ENCODE measurements at places on chromosomes 3 and 15. TPM values are rescaled to one million over a fixed set of nuclear protein-coding genes. Genes with fewer than 3 reads are reported as not detected.

- no peaks in the 10 kb centered on the region for H3K4me1 ChIP-seq
- DNase-seq, result no peak
- H3K27ac ChIP-seq, result no peak overlapping the region
These were observed 426.5 kb upstream of the CDIN1 start for GRCh38 chr15:36152936-36153335.

DNA sequence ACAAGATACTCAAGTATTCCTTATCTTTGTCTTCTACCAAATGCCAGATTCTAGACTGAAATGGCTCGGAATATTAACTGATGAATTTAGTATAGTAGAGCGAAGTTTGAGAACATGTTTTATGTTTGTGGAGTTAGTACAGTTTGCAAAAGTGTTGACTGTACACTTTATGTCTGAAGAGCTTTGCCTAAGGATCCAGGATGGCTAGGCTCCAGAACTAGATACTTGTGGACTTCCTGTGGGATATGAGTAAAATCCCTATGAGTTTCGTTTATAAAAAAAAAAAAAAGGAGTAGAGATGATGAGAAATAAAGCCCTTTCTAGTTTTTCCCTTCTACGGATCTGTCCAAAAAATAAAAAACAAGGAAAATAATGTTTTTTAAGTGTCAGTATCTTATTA lies 96.7 kb downstream of the TP63 start:
- no peaks in the 10 kb centered on the region for H3K36me3 ChIP-seq
- H3K4me3 ChIP-seq, result no peak overlapping the region
- no peaks in the 10 kb centered on the region for H3K27me3 ChIP-seq
- DNase-seq, result no peak

- no peaks in the 10 kb centered on the region for H3K27me3 ChIP-seq
- no peaks in the 10 kb centered on the region for H3K36me3 ChIP-seq
- H3K27ac ChIP-seq, result no peak overlapping the region
- no peaks in the 10 kb centered on the region for H3K4me1 ChIP-seq
- DNase-seq, result no peak
These were observed 69.7 kb downstream of the NPAP1 start for GRCh38 chr15:24745290-24745689.

DNA sequence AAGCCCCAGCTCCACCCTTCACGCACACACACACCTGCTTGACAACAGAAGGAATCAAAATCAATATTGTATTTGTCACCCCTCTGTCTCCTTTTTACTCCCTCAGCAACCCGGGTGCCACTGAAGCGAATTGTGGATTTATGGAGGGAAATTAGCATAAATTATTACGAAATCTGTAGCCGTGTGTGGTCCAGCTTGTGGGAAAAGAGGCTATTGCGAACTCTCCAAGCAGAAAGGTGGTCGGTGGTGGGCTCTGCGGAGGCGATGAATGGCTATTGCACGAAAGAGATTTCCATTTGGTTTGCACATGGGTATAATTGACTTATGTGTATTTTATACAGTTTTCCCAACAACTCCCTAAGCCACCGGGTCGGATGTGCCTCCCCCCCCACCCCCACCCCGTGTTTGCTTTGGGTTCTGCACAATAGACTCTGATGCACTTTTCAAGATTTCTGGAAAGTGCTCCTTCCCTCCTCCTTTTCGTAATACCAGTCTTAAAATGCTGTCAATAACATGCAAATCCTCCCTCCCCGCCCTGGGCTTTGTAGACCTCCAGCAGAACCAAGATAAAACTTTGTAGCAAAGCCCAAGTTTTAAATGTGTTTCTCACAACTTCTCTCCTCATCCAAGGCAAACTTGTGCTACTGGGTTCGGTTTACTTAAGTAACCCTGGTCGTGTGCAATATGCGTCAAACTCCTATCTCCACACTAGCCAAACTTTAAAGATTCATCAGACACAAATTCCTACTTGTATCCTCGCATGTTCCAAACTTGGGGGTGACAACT lies 3.1 kb upstream of the FOXB1 start:
- peaks cover 99% of the 10 kb centered on the region for H3K27me3 ChIP-seq
- no peaks in the 10 kb centered on the region for H3K36me3 ChIP-seq
- peaks cover 13% of the 10 kb centered on the region for H3K4me1 ChIP-seq

DNA sequence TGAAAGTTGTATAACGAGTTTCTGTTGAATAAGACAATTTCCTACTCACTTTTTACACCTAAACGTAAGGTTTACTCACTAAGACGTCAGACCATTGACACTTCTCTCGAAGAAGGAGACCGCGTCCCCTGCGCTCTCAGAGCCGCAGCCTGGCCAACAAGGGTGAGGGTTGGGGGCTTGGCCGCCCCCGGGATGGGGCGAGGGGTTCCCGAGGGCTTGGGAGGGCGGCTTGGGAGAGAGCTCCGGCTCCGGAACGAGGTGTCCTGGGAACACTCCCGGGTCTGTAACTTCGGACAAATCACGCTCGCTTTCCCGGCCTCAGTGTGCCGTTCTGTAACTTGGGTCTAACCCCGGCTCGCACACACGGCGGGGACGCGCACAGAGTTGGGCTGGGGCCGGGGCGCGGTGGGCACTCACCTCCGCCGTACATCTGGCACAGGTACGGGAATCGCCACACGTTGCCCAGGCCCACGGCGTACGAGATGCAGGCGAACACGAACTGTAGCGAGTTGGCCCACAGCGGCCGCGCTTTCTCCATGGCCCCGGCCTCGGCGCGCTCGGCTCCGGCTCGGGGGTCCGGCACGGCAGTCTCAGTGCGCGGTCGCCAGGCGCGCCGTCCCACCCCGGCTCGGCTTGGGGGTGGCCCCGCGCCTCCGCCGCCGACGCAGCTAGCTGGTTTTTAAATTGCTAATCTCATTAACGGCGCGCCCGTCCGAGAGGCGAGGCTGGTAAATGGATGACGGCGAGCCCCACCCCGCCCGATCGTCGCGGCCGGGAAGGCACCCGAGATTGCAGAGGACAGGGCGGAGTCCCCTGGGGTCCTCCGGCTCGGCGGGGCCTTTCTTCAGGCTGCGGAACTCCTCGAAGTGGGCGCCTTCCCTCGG lies at the start of gene SLC6A20:
Gene SLC6A20, minus strand, starts transcription at position 655 of the 884 bp plus-strand sequence. Its CDS starts 117 bp downstream, at position 538.
- peak; percentile 70 for DNase-seq
- H3K36me3 ChIP-seq, result no peaks in the 10 kb centered on the region
- H3K27me3 ChIP-seq, result peaks cover 73% of the 10 kb centered on the region
- peak within 1 kb of the TSS; percentile 32 for H3K27ac ChIP-seq
- peak within 1 kb of the TSS; percentile 80 for H3K4me3 ChIP-seq

DNA sequence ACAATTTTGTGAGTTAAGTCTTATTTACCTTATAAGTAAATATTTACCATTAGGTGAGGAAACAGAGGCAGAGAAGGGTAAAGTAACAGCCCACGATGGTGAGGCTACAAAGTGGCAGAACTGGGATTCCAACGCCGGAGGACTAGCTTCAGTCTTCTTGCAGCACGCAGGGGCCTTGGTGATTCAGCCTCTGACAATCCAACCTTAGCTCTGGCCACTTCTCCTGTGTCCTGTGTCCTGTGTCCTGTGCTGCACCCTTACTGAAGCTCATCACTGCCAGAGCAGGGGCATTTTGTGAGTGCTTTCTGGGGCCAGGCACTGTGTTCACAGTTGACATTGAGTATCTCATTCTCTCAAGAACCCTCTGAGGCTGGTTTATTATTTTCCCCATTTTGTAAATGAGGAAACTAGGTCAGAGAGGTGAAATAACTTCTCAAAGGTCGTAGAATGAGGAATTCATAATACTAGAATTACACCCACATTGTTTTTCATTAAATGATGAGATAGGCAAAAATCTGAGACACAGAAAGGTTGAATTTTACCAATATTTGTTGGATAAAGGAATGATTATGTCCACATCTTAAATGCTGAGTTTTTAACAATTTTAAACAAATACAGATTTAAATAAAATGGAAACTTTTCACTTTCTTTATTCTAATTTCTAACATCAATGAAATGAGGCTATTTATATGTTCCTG lies 215.9 kb downstream of the BBX start:
- H3K27ac ChIP-seq, result no peak overlapping the region
- no peak for DNase-seq
- H3K36me3 ChIP-seq, result no peaks in the 10 kb centered on the region
- H3K4me3 ChIP-seq, result no peak overlapping the region
- peaks cover 5% of the 10 kb centered on the region for H3K4me1 ChIP-seq

GRCh38 chr15:74920456-74920855 lies 13.8 kb upstream of the FAM219B start:
- no peak for DNase-seq
- H3K27ac ChIP-seq, result no peak overlapping the region
- no peaks in the 10 kb centered on the region for H3K4me1 ChIP-seq
- no peaks in the 10 kb centered on the region for H3K27me3 ChIP-seq
- no peak overlapping the region for H3K4me3 ChIP-seq
- H3K36me3 ChIP-seq, result peaks cover 24% of the 10 kb centered on the region

- no peak overlapping the region for H3K27ac ChIP-seq
- no peaks in the 10 kb centered on the region for H3K4me1 ChIP-seq
- no peaks in the 10 kb centered on the region for H3K36me3 ChIP-seq
- DNase-seq, result no peak
- H3K4me3 ChIP-seq, result no peak overlapping the region
These were observed 97.4 kb downstream of the DTWD1 start for GRCh38 chr15:49718234-49718633.

GRCh38 chr3:632571-633170 lies 436.1 kb downstream of the CHL1 start:
- no peaks in the 10 kb centered on the region for H3K4me1 ChIP-seq
- no peak for DNase-seq
- peaks cover 19% of the 10 kb centered on the region for H3K27me3 ChIP-seq

DNA sequence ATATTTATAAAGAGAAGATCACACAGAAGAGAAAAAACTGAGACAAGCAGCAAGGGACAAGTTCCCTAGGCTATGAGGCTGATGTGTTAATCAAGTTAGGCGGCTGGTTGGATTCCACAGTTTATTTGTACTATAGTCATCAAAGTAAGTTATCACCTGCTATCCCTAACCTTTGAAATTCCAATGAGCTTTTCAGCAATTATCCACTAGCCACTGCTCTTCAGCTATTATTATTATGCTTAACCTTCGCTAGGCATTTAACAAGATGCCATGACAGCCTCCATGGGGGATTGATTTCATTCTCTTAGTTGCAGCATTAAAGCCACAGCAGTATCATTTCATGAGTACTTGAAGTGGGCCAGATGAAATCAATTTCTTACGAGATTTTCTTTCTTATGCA lies 699.5 kb upstream of the NAALADL2 start:
- no peak overlapping the region for H3K4me3 ChIP-seq
- DNase-seq, result no peak
- no peak overlapping the region for H3K27ac ChIP-seq
- no peaks in the 10 kb centered on the region for H3K4me1 ChIP-seq

GRCh38 chr3:17090280-17090983 lies 205.7 kb downstream of the PLCL2 start:
- H3K36me3 ChIP-seq, result no peaks in the 10 kb centered on the region
- H3K27ac ChIP-seq, result no peak overlapping the region
- no peaks in the 10 kb centered on the region for H3K27me3 ChIP-seq
- H3K4me3 ChIP-seq, result no peak overlapping the region

DNA sequence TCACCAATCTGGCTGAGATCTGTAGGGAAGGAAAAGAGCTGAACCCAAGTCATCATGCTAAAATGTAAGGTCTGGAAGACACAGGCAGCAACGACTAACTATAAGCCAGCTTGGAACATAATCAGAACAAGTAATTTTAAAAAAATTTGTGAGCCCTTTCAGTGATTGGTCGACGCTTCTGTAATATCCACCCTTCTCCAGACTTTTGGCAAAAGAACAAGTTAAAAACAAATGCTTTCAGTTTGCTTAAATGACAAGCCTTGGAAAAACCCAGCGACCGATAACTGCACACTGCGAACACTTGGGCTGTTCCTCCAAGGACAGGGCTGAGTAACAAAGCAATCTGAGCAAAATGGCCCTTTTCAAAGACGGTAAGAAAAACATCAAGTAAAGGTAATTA lies 49.6 kb downstream of the PCSK6 start:
- no peaks in the 10 kb centered on the region for H3K36me3 ChIP-seq
- no peak for DNase-seq
- H3K27me3 ChIP-seq, result peaks cover 6% of the 10 kb centered on the region

- no peaks in the 10 kb centered on the region for H3K36me3 ChIP-seq
- DNase-seq, result no peak
- H3K27me3 ChIP-seq, result no peaks in the 10 kb centered on the region
These were observed 3.5 kb downstream of the DUSP7 start for GRCh38 chr3:52052831-52053306.

DNA sequence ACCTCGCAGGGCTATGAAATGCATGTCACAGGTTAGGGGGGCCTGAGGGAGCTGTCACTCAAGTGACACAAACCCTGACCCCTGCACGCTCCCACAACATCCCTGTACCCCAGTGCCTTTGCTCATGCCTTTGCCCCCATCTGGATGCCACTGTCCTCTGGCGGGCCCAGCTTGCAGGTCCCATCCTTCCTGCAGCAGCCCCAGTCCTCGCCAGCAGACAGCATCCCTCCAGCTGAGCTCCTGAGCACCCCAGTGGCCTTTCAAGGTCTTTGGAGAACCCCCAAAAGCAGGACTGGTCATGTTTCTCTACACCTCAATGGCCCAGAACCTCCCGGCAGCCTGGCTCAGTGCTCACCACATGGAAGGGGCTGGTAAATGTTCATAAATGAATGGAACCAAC lies 170.4 kb downstream of the ADAMTS17 start:
- DNase-seq, result no peak
- no peaks in the 10 kb centered on the region for H3K4me1 ChIP-seq
- H3K27me3 ChIP-seq, result no peaks in the 10 kb centered on the region
- H3K27ac ChIP-seq, result no peak overlapping the region

GRCh38 chr3:20108869-20109268 lies 68.6 kb downstream of the KAT2B start:
- H3K27me3 ChIP-seq, result no peaks in the 10 kb centered on the region
- H3K4me1 ChIP-seq, result no peaks in the 10 kb centered on the region
- no peak for DNase-seq
- no peak overlapping the region for H3K27ac ChIP-seq
- H3K4me3 ChIP-seq, result no peak overlapping the region

DNA sequence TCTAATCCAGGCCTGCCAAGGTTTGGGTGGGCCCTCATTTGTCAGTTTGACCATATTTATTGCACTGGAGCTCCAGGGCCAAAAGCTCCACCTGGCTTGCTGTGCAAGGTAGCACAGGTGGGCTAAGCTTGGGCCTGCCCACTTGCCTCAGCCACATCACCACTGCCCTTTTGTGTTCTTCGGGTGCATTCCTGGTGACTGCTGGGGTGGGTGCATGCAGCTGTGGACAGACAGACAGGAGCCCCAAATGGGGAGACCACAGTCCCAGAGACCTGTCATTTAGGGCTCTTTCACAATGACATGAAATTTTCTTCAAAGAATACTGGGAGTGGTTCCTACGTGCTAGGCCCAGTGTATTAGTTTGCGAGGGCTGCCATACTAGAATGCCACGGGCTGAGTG lies 2.7 kb downstream of the MESP2 start:
- H3K36me3 ChIP-seq, result no peaks in the 10 kb centered on the region
- peak overlapping the region; percentile 86 for H3K27ac ChIP-seq
- peaks cover 8% of the 10 kb centered on the region for H3K4me1 ChIP-seq
- H3K4me3 ChIP-seq, result peak overlapping the region; percentile 44

The GNB4 gene
- 26.8 TPM for total RNA-seq

The C3orf70 gene
- 1.6 TPM for total RNA-seq

The MCCC1 gene
- 40.9 TPM for total RNA-seq

The TLR9 gene
- 0.22 TPM for total RNA-seq

The OR4F15 gene
- not detected for total RNA-seq

The THRB gene
- total RNA-seq, result 27.3 TPM

The IGSF11 gene
- total RNA-seq, result 2.3 TPM

The ATP13A4 gene
- total RNA-seq, result 10.2 TPM

The TRIM71 gene
- total RNA-seq, result 26.5 TPM

The ABHD17C gene
- total RNA-seq, result 41.0 TPM

The FBLN2 gene
- 67.6 TPM for total RNA-seq

The DUSP7 gene
- total RNA-seq, result 11.9 TPM

The EPHA3 gene
- 1.8 TPM for total RNA-seq
